GM12878 (cell line): ENCODE measurements at places on chromosomes 3 and 15.

DNA sequence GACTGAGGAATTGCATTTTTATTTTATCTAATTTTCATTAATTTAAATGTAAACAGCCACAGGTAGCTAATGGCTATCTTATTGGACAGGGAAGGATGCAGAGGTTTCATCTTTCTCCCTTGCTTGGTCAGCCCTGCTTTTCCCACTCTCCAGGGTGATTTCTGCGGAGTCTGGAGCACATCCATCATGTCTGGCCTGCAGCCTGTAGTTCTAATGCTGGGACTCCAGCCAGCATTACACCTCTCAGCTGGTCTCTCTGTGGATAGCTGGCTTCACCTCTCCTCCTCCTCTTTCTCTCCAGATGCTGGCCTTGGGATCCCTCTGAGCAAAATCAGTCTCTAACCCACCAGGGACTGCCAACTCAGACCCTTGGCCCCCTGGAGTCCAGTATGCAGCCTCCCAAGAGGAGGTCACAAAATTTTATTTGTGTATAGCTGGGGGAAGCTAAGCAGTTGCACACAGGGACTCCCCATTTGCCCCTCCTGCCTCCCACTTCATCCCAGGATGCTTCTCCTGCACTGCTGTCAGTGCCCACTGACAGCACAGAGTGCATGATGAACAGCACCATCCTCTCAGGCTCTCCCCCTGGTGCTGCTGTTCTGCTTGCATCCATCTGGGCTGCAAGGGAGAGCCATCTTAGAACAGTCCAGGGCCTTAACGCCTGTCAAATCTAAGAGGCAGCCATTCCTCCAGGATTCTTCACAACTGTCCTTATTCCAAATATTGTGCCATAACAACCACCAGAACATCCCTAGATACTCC is 1.7 kb downstream of the BFSP2 start:
- DNase-seq: no peak

GRCh38 chr3:175951047-175951694 is 1092.0 kb downstream of the NAALADL2 start:
- no peak for DNase-seq

DNA sequence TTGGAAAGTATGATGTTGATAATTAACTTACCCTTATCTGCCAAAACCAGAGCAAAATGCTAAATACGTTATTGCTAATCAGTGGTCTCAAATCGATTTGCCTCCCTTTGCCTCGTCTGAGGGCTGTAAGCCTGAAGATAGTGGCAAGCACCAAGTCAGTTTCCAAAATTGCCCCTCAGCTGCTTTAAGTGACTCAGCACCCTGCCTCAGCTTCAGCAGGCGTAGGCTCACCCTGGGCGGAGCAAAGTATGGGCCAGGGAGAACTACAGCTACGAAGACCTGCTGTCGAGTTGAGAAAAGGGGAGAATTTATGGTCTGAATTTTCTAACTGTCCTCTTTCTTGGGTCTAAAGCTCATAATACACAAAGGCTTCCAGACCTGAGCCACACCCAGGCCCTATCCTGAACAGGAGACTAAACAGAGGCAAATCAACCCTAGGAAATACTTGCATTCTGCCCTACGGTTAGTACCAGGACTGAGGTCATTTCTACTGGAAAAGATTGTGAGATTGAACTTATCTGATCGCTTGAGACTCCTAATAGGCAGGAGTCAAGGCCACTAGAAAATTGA is 59.7 kb downstream of the DCUN1D1 start:
- DNase-seq: no peak

DNA sequence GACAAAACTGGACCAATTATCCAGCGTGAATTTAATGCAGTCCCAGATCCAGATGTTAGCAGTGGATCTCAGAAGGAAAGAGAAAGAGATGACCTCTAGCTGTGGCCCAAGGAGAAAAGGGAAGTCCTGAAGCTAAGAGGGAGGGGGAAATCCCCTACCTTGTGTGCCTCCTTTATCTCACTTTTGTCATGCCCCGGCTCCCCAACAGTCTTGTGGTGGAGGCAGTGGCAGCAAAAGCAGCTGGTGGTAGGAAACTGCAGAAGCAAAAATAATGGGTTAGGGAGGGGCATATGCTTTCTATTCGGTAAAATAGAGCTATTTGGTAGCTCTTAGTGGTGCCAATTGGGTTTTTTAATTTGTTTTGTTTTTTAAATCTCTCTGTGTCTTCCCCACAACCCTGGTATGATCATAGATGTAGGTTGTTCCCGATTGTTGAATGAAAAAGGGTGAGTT is 56.5 kb downstream of the MCTP2 start:
- DNase-seq: peak; percentile 66

GRCh38 chr3:138417559-138417982 is 16.8 kb upstream of the ESYT3 start:
- DNase-seq: no peak

DNA sequence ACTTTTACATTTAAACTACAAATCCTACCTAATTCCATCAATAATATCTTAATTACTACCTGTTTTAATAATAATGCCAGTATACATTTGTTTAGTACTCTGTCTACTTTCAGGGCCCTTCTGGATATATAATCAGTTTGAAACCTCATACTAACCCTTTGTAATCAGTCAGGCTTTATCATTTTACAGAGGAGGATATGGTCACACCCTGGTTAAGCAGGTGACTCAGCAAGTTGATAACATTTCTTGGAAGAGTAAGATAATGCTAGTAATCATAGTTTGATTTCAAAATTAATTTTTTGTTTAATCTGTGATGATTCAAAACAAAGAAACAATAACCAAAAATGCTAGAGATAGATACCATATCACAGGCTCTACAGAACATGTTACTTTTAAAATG is 208.2 kb upstream of the MANF start:
- DNase-seq: no peak

DNA sequence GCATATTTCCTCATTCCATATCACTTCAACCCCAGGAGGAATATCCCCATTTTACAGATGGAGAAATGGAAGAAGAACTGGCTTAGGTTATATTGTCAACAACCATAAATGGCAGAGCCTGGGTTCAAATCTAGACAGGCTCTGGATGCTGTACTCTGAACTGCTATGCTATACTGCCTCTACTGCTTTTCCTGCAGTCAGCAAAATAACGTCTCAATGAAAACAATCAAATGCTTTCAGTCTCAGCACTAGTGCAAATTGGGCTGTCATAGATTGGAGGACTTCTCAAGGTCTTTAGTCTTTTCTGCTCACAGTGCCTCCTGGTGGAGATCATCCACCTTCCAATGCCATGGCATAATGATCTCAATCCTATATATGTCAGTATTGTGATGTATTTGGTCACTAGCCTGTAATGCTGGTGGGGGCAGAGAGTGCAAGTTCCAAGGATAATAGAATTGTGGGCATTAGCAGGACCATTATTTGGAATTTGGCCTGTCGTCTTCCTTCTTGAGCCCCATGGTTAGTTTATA is 285.0 kb downstream of the CLSTN2 start:
- no peak for DNase-seq

DNA sequence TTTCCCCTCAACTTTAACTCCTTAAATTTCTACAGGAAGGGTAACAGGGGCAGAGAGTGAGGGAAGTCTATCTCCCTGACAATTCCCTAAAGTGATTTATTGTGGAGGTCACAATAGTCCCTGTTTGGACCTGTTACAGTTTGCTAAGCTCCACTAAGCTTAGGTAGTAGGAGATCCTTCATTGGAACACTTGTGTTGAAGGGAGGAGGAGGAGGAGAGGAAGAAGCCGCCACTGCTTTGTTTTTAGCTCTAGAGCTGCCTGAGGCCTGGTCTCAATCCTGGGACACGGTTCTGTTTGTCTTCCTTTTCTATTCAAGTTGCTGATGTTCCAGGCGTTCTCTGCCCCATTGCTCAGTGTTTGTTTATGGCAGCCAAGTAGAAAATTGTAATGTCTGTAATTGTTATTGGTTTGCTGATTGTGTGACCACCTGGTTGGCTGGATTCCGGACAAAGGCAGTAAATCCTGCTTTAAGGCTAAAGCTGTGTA is 48.4 kb downstream of the HES1 start:
- DNase-seq: no peak

GRCh38 chr15:72389231-72389630 is 8.9 kb upstream of the TMEM202 start:
- DNase-seq: no peak

- DNase-seq: no peak
Measured at GRCh38 chr3:56624725-56625124, 58.3 kb downstream of the TASOR start.

DNA sequence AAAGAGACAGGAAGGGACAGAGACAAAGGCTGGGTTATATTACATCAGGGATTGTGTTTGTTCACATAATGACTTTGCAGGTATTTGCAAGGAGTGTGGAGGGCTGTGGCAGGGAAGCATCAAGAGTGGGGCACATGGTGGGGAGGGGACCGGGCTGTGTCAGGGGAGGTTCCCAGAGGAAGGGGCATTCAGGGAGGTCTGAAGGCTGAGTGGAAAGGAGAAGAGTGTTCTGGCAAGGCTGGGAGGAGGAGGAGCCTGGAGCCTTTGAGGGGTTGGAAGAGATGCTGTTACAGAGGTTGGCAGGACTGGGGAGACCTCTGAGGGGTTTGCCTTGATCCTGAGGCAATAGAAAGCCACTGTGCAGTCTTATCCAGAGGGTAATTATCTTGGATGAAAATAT is 49.4 kb downstream of the EXOG start:
- DNase-seq: no peak

DNA sequence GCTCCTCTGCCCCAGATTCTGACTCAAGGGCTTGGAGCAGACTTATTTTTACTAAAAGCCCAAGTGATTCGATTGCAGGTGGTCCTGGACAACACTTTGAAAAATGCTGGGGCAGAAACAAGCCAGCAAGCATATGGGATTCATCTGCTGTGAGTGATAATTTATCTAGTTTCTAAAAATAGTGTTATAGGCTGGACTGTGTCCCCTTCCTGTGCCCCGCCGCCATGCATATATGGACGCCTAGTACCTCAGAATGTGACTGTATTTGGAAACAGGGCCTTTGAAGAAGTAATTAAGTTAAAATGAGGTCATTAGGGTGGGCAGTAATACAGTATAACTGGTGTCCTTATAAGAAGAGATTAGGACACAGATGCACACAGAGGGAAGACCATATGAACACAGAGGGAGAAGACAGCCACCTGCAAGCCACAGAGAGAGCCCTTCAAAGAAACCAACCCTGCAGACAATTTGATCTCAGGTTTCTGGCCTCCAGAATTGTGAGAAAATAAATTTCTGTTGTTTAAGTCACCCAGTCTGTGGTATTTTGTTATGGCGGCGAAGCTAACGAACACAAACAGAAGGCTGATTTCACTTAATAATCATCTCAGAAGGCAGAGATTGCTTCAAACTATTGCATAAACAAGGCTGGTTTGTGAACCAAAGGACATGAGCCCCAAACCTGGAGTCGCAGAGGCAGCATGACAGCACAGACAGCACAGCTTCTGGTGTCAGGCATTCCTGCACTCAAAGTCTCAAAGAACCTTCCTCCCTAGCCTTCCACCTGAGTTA is 59.1 kb downstream of the CCNL1 start:
- no peak for DNase-seq

GRCh38 chr15:89679212-89679611 is at the start of gene PLIN1:
PLIN1 (minus strand) TSS chr15:89679367; CDS start chr15:89677489, 1,878 bp downstream.
- DNase-seq: no peak

DNA sequence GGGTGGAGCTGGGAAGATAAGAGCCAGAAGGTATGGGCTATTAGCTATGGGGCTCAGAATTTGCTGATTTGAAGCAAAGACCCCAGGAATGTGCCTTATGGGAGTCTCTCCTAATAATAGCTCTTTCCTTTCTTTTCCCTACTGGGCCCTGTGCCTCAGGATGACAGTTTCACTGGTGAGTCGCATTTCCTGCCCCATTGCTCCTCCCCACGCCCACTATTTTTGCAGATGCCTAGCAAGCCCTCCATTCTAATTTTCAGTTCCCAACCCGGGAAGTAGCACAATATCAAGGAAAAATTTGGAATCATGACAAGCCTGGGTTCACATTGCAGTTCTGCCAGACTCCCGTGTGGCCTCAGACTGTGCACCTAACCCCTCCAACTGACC is 583 bp downstream of the IL17RE start:
- no peak for DNase-seq

GRCh38 chr15:59738676-59739075 is 49.6 kb upstream of the BNIP2 start:
- DNase-seq: no peak

DNA sequence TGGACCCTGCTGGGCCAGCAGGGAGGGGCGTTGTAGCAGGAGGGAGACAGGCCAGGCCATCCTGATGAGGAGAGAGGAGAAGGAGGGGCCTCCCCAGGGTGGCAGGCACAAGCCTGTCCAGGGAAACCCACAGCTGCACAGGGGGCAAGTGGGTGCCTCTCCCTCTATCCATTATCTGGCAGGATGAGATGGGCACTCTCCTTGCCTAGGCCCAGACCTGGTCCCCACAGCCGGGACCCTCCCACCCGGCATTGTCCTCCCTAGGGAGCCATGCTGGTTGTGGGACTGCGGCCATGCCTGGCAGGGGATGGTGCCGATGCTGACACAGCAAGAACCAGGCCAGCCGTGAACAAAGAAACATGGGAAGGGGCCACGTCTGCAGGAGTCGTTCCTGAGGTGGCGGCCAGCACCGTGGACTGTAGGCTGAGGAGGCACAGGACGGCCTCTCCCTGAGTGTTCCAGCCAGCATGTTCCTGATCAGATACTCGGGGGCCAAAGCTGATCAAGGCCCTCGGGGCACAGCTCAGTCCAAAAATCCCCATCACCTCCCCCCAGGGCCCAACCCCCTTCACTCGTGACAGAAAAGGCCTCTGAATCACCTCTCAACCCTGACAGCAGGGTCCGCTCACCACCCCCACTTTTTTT is 19.2 kb upstream of the CYP11A1 start:
- DNase-seq: no peak

DNA sequence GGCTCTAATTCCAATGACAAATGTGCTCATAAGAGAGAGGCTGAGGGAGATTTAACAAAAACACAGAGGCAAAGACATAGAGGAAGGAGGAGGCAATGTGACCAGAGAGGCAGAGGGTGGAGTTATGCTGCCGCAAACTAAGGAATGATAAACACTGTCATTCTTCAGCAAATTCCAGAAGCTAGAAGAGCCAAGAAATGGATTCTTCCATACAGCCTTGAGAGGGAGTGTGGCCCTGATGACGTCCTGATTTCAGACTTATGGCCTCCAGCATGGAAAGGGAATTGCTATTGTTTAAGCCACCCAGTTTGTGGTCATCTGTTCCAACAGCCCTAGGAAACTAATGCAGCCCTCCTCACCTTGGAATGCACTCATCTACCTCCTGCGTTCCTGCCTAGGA is 30.5 kb downstream of the CD47 start:
- DNase-seq: no peak

- DNase-seq: no peak
Measured at GRCh38 chr15:39786447-39787056, 3.9 kb upstream of the FSIP1 start.

DNA sequence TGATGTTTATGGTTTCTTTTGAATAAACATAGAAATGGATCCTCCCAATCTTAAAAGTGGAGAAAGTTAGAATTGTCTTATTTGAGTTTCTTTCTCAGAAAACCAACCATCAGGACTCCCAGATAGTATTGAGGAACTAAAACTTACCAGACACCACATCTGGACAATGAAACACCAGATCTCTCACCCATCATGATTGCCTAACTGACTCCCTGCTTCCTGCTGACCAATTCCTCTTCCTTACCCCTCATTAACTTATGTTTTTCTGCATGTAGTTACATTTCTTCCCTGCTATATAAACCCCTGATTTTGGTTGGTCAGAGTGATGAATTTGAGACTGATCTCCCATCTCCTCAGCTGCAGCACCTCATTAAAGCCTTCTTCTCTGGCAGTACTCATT is 242.0 kb upstream of the SETMAR start:
- no peak for DNase-seq
